Body of pancreas (tissue), 4 donors: ENCODE measurements at places on chromosomes 16 and 17.

- no peaks in the 10 kb centered on the region for H3K27me3 ChIP-seq
- no peak overlapping the region for H3K27ac ChIP-seq
- no peaks in the 10 kb centered on the region for H3K4me1 ChIP-seq
Observed at GRCh38 chr17:5986644-5987043, 83.5 kb upstream of the WSCD1 start.

DNA sequence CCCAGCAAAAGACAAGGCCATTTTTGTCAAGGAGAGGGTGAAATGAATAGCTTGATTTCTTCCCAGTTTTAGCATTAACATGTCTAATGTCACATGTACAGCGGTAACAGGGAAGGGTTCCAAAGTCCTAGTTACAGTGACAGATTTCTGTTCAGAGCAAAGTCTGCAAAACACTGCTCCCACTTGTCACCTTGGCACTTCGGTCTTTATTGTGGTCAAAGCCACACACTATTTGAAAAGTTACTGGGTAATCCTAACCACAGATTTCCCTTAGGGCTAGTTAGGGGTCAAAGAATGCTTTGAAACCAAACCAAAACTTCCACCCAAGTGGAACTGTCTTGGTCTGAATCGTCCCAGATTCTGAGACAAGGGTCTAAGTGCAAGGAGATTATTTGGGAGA, 455.6 kb downstream of the HS3ST3B1 start:
- no peaks in the 10 kb centered on the region for H3K27me3 ChIP-seq
- H3K4me1 ChIP-seq: peaks cover 20% of the 10 kb centered on the region
- H3K36me3 ChIP-seq: no peaks in the 10 kb centered on the region

- no peaks in the 10 kb centered on the region for H3K4me1 ChIP-seq
- no peaks in the 10 kb centered on the region for H3K27me3 ChIP-seq
- peaks cover 2% of the 10 kb centered on the region for H3K36me3 ChIP-seq
- H3K27ac ChIP-seq: no peak overlapping the region
- peak; percentile 52 for DNase-seq
Observed at GRCh38 chr16:19601083-19601976, 45.8 kb downstream of the VPS35L start.

GRCh38 chr16:17555176-17555575, 84.4 kb upstream of the XYLT1 start:
- H3K4me3 ChIP-seq: no peak overlapping the region
- H3K27ac ChIP-seq: no peak overlapping the region
- H3K27me3 ChIP-seq: no peaks in the 10 kb centered on the region
- DNase-seq: no peak
- H3K4me1 ChIP-seq: no peaks in the 10 kb centered on the region
- H3K36me3 ChIP-seq: no peaks in the 10 kb centered on the region

- no peaks in the 10 kb centered on the region for H3K27me3 ChIP-seq
- no peaks in the 10 kb centered on the region for H3K36me3 ChIP-seq
- peaks cover 18% of the 10 kb centered on the region for H3K4me1 ChIP-seq
- no peak for DNase-seq
- no peak overlapping the region for H3K27ac ChIP-seq
Observed at GRCh38 chr16:46618516-46618915, 2.7 kb downstream of the SHCBP1 start.

DNA sequence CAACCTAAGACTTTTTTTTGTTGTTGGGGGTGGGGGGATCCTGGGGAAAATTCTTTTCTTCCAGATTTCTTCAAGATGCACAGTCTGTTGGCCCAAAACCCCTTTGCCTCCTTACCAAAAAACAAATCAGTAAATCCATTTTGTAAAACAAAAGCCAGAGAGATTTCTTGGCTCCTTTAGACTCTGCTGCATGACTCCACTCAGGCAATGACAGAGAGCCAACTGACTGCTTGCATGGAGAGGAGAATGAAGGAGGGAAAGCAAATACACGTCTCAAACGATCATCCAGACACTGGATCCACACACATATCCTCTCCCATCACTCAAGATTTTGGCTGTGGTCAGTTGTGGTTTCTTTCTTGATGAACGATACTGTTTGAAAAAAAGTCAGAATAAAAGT, 13.8 kb downstream of the COPRS start:
- DNase-seq: no peak
- peaks cover 29% of the 10 kb centered on the region for H3K4me1 ChIP-seq
- H3K27me3 ChIP-seq: no peaks in the 10 kb centered on the region

DNA sequence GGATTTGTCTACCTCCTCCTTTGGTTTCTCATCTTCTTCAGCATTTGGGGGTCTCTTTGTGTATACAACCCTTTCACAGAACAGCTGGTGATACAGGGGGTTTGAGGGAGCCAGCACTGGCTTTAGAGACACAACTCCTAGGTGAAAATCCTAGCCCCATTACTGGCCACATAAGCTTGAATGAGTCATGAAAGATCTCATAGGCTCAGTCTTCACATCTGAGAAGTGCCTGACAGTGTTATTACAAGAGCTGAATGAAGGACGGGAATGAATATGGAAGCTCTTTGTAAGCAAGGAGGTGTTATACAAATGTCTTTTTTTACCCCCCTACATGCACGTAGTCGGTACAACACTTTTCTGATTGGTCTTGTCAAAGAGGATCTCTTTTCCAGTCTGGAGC, 1.7 kb upstream of the B4GALNT2 start:
- DNase-seq: no peak
- H3K27me3 ChIP-seq: peaks cover 30% of the 10 kb centered on the region
- no peak overlapping the region for H3K4me3 ChIP-seq
- no peak overlapping the region for H3K27ac ChIP-seq
- no peaks in the 10 kb centered on the region for H3K36me3 ChIP-seq

- peaks cover 12% of the 10 kb centered on the region for H3K4me1 ChIP-seq
- H3K4me3 ChIP-seq: no peak overlapping the region
- H3K36me3 ChIP-seq: no peaks in the 10 kb centered on the region
- H3K27me3 ChIP-seq: no peaks in the 10 kb centered on the region
Observed at GRCh38 chr17:4607261-4607741, 23.0 kb downstream of the SMTNL2 start.

GRCh38 chr16:7689234-7689633, 356.6 kb downstream of the RBFOX1 start:
- no peak overlapping the region for H3K4me3 ChIP-seq
- H3K27me3 ChIP-seq: no peaks in the 10 kb centered on the region
- DNase-seq: no peak

GRCh38 chr17:75065562-75066151, 18.6 kb downstream of the KCTD2 start:
- peaks cover 8% of the 10 kb centered on the region for H3K36me3 ChIP-seq
- H3K4me1 ChIP-seq: no peaks in the 10 kb centered on the region
- DNase-seq: no peak
- no peak overlapping the region for H3K4me3 ChIP-seq

DNA sequence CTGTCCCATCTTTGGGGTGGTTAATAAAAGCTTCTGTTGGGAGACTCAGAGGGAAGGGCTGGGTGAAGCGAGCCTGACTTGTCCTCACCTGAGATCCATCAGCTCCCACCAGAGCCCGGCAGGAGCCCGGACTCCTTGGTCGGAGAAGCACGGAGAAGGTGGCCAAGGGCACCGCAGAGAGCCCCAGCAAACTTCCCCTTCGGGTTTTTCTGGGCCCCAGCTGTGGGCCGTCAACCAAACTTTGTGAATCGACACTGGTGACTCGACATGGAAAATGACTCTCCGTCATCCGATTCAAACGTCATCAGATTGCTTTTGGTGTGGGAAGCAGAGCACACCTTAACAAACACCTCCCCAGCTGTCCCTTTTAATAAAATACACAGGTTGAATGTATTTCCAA, 21.4 kb downstream of the ENPP7 start:
- H3K36me3 ChIP-seq: no peaks in the 10 kb centered on the region
- H3K27ac ChIP-seq: no peak overlapping the region
- H3K27me3 ChIP-seq: peaks cover 14% of the 10 kb centered on the region
- H3K4me1 ChIP-seq: peaks cover 8% of the 10 kb centered on the region
- no peak overlapping the region for H3K4me3 ChIP-seq
- DNase-seq: no peak

GRCh38 chr16:88713568-88714419, 7.5 kb downstream of the CTU2 start:
- H3K27me3 ChIP-seq: no peaks in the 10 kb centered on the region
- no peak for DNase-seq
- H3K4me3 ChIP-seq: no peak overlapping the region
- H3K27ac ChIP-seq: no peak overlapping the region
- H3K36me3 ChIP-seq: peaks cover 28% of the 10 kb centered on the region

DNA sequence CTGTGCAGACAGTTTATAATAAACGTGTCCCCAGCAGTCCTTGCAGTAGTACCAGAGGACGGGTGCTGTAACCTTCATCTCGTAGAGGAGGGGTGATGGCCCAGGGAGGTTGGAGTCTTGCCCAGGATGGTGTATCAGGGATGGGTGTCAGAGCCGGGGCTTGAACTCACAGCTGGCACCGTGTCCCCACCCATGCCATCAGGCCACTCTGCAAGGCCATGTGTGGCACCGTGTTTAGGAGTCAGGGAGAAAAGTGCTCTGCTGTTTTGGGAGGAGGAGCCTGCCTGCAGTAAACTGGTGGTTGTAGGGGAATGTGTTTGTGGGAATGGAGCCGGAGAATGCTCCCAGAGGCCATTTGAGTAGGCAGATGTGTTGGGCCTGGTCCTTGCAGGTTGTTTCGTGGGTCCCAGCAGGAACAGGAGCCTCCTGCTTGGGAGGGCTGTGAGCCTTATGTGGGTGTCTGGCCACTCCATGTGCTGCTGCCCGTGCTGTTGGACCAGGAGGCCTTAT, 1.7 kb downstream of the ADORA2B start:
- no peak overlapping the region for H3K27ac ChIP-seq
- peaks cover 16% of the 10 kb centered on the region for H3K4me1 ChIP-seq
- no peaks in the 10 kb centered on the region for H3K27me3 ChIP-seq
- H3K36me3 ChIP-seq: no peaks in the 10 kb centered on the region
- H3K4me3 ChIP-seq: no peak overlapping the region
- DNase-seq: no peak

DNA sequence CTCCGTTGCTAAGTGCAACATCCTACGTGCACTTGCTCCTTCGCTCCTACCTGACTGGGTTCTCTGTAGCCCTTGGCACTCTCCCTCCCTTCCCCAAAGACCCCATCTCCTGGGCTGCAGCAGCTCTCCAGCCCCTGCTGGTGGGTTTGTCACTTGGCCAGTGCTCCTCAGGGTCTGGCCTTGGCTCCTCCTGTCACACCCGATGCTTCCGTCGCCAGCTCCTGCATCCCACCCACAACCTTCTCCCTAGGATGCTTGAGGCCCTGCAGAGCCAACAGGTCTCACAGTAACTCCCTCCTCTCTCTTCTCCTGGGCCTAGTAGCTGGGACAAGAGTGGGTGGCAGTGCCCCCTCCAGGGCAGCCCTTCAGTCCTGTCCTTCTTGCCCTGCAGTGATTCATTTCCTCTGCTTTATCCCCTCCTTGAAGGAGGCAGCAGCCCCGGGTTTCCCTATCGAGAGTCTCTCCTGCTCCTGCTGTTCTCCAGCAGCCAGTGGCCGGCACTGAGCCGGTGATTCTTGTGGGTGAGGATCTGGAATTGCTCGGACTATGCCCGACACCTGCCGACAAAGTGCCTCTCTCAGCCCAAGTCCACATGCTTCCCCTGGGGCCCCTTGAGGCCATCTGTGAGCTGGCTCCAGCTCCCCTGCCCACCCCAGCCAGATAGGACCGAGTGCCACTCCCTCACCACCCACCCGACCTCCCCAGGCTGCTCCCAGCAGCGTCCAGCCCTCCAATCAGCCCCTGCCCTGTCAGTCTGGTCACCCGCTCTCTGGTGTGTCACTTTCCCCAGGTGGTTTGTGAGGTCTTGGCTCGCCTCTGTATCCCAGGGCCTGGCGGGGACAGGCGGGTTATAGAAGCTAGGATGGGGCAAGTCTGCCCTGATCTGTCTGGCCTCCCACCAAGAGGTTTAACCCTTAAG, 3.8 kb downstream of the LITAFD start:
- DNase-seq: peak; percentile 45
- no peaks in the 10 kb centered on the region for H3K27me3 ChIP-seq
- H3K27ac ChIP-seq: no peak overlapping the region
- no peaks in the 10 kb centered on the region for H3K36me3 ChIP-seq
- H3K4me1 ChIP-seq: peaks cover 14% of the 10 kb centered on the region

DNA sequence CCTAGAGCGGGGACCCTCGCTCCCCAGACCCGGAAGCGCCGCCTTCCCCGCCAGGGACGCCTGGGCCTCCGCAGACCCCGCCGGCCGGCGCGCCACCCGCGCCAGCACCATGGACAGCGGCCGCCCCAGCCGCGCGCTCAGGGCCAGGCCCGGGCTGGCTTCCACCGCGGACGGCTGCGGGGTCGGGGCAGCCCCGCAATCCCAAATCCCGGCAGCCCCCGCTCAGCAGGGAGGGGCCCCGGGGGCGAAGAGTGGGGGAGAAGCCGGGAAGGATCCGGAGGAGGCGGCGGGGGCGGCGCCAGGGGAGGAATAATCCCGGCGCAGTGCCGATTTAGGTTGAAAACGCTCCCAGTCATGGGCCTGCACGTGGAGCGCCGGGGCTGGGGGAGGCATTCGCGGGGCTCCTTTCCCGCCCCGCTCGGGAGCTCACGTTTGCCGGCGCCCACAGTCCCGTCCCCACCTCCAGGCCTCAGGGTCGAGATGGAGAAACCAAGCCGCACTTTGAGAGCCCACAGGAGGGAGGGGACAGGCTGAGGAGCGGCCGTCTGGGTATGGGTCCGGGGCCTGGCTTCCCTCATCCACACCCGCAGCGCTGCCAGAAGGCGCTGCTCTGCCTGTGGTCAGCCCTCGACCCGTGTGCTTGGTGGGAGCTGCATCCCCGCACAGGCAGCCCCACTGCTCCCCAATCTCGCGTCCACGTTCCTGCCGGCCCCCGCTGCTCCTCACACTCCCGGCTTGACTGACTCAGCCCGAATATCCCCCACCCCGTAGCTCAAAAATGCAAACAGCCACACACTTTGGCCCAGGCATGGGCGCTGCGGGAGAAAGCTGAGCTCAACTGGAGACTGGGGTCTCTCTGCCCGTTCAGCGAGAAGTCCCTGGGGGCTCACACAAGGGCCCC, 4.7 kb downstream of the FBXL16 start:
- H3K4me1 ChIP-seq: peaks cover 10% of the 10 kb centered on the region
- no peak overlapping the region for H3K27ac ChIP-seq
- H3K4me3 ChIP-seq: no peak overlapping the region

GRCh38 chr17:45895304-45895968, 1.1 kb downstream of the MAPT start:
- peaks cover 37% of the 10 kb centered on the region for H3K4me1 ChIP-seq
- peaks cover 21% of the 10 kb centered on the region for H3K27me3 ChIP-seq
- H3K36me3 ChIP-seq: no peaks in the 10 kb centered on the region
- H3K4me3 ChIP-seq: peak overlapping the region; percentile 9
- no peak overlapping the region for H3K27ac ChIP-seq

- DNase-seq: peak; percentile 33
- H3K27me3 ChIP-seq: no peaks in the 10 kb centered on the region
- H3K36me3 ChIP-seq: no peaks in the 10 kb centered on the region
Observed at GRCh38 chr16:73126525-73126853, 78.6 kb upstream of the ZFHX3 start.

- no peak for DNase-seq
- no peaks in the 10 kb centered on the region for H3K36me3 ChIP-seq
- H3K4me1 ChIP-seq: peaks cover 8% of the 10 kb centered on the region
- H3K27ac ChIP-seq: no peak overlapping the region
Observed at GRCh38 chr17:43028221-43028861, 3.3 kb downstream of the RND2 start.
